Melanocyte of skin (primary cell): ENCODE measurements at places on chromosomes 11 and 22. TPM values are rescaled to one million over a fixed set of nuclear protein-coding genes. Genes with fewer than 3 reads are reported as not detected.

The TSGA10IP gene
- total RNA-seq = not detected in 2 replicates

The GAB4 gene
- total RNA-seq = under 0.01 TPM in 2 replicates

The CALCA gene
- not detected in 2 replicates for total RNA-seq

The OR2AG2 gene
- total RNA-seq = 0.31 and 1.00 TPM in 2 replicates

The PRR5L gene
- total RNA-seq = 3.9 and 5.3 TPM in 2 replicates

The CD3G gene
- total RNA-seq = not detected in 2 replicates

The FJX1 gene
- total RNA-seq = 19.3 and 22.1 TPM in 2 replicates

The MPST gene
- total RNA-seq = 35.8 and 69.4 TPM in 2 replicates

The POU2AF2 gene
- not detected in 2 replicates for total RNA-seq

The BRMS1 gene
- total RNA-seq = 80.4 and 92.6 TPM in 2 replicates

The MEI1 gene
- total RNA-seq = 1.1 TPM in 1 of 2 replicates, not detected in the other
